ENCODE measurements at places on chromosomes 5 and 9.

DNA sequence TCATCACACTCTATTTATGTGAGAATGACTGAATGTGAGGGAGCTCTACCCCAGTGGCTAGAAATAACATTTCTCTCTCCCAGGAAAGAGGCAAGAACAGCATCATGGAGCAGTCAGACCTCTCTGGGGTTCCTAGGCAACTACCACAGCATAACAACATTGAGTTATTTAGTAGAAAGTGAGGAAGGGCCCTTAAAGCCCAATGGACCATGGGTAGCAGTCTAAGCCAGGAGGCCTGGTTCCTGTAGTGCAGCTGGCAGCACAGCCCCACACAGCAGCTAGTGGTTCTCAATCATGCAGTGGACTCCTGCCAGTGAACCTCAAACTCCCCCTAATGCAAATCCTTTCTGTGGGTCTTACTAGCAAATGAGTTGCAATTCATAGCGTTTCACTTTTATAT is 55.3 kb downstream of the SPEF2 start:
- no peak for DNase-seq

GRCh38 chr5:147557876-147558745 is 48.2 kb upstream of the DPYSL3 start:
- no peak for DNase-seq

GRCh38 chr5:80172067-80172695 is 83.7 kb downstream of the SERINC5 start:
- DNase-seq: no peak

DNA sequence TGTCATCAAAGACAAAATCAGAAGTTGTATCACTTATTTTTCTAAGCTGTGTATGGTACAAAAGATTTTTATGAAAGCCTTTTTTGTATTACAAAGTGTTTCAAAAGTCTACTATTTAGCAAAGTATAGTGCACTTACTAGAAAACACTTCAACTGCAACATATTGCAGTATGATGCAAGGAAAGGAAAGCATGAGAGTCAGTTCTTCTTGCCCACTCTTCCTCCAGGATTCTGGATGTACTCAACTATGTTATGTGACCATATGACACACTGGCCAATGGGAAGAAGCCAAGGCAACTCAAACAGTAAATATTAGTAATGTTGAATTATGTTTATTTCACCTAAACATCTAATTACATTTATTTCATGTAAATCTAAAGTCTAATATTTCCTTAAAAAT is 49.5 kb upstream of the TYRP1 start:
- no peak for DNase-seq

GRCh38 chr5:179908528-179908927 is 831 bp upstream of the TBC1D9B start:
- no peak for DNase-seq

DNA sequence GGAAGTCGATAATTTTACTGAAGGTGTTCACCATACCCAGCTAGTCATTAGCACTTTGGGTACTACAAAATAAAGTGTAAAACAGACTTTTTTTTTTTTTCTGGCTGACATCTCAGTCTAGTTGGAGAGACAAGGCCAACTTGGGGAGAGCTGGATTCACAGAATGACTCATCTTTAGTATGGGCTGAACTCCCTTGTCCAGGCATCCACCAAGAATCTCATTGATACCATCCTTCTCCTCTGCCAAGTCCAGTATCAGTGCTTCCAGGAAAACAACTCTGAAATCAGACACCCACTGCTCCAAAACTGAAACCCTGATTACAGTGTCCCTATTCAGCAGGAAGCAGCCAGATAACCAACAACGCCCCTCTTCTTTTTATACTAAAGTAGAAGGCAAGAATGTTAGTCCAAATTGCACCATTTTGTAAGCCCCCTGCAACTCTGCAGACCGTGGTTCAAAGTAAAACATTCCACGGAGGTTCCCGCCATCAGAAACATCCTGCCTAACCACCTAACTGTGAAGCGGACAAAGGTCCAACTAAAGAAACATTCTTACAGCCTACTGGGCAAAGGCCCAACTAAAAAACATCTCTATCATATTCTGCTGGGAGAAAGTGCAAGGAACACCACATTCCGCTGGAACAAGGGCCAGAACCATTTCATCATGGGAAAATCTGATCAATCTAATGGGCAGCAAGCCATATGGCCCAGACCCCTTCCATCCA is 728.2 kb downstream of the BRINP1 start:
- no peak for DNase-seq

GRCh38 chr5:38541174-38541725 is 15.2 kb downstream of the LIFR start:
- DNase-seq: no peak
